ENCODE measurements at places on chromosomes 2 and 18.
A peak's percentile ranks its signal among the peaks of the same experiment; 100 is the strongest.

DNA sequence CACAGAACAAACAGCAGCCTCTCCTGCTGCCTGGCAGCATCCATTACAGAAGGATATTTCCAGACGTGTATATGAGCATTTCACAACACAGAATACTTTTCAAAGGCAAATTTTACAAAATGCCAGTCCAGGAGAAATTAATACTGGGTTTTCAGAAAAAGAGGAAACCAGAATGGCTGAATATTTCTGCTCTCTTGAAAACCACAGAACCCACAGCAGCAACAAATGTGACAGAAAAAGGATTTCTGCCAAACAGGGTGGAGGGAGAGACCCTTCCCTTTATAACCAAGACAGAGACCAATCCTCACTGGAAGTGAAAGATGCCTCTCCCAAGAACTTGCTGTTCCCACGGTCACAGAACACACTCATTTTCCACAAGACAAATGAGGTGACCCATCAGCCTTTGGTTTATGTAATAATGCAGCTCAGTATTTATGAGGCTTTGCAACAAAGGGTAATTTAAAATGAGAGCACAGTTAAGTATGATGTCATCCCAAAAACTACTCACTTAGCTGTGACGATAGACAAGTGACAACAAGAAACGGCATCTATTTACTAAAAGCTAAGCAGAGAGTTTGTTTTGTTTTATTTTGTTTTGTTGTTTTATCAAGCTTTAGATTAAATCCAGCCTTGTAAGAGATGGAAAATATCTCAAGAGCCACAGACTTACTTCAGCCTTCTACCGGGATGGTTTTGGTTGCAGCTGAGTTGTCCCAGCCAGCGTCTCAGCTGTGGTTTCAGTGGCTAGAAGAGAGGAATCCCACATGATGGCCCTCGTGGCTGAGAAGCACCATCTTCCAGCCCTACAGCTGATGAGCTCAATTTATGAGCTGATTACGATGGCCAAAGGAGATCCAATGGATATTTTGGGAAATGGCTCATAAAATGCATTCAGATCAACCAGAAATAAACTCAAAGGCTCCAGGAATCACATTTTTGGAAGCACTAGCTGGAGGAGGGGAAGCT, 249.3 kb upstream of the AGAP1 start:
- DNase-seq, result peak; percentile 86

GRCh38 chr18:36496022-36496421, 198.5 kb downstream of the FHOD3 start:
- DNase-seq, result peak; percentile 52

DNA sequence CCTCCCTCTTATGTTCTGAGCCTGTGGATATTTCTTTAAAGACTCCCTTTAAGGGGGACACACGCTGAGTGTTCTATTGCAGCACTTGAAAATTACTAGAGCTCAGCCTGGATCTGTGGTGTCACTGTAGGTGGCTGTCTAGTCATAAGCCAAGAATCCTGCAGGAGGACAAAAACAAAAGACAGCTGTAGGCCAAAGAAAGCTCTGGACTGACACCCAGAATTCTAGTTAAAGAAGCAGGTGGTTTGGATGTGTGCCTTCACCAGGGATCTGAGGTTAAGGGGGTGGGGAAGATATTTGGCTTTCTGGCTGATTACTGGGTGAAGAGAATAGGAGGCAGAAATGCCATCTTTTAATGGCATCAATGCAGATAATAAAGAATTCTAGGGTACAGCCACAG, 842.5 kb upstream of the NXPH2 start:
- no peak for DNase-seq

- no peak for DNase-seq
Measured at GRCh38 chr18:23383494-23383893, 69.6 kb upstream of the RIOK3 start.

DNA sequence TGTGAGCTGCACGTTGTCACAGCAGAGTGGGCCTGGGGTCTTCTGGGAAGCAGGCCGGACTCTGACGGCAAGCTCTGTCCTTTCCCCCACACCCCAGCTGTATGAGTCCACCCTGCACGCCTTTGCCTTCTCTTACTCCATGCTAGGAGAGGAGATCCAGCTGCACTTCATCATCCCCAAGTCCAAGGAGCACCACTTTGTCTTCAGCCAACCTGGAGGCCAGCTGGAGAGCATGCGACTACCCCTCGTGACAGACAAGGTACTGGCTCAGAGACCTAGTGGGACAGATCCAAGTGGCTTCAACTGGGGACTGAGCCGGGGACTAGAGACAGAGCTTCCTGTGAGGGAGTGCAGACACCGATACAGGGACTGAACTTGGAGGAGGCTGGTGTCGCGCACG, 40.1 kb downstream of the NTSR2 start:
- no peak for DNase-seq

DNA sequence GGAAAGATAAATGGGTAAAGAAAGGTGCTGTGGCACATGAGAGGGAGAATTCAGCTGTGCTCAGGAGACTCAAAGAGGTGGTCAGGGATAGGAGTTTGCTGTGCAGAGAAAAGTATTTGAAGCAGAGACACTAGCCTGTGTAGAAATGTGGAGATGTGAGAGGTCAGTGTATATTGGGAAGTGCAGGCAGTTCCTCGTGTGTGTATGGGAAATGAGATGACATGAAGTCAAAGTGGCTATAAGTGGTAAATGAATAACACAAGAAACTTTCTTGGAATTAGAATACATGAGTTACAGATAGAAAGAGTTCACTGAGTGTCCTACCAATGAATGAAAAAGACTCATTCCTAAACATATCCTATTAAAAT, 11.6 kb downstream of the MAP3K20 start:
- DNase-seq, result peak; percentile 58

- no peak for DNase-seq
Measured at GRCh38 chr2:38909872-38910271, 20.2 kb downstream of the ARHGEF33 start.

GRCh38 chr2:199602271-199602895, 144.6 kb upstream of the SATB2 start:
- no peak for DNase-seq

Data from AG10803 (cell line).